ENCODE measurements at places on chromosomes 16 and 17.
A peak's percentile ranks its signal among the peaks of the same experiment; 100 is the strongest.

- no peak for DNase-seq
Observed at GRCh38 chr16:63714876-63715275, 1407.0 kb downstream of the CDH11 start.

DNA sequence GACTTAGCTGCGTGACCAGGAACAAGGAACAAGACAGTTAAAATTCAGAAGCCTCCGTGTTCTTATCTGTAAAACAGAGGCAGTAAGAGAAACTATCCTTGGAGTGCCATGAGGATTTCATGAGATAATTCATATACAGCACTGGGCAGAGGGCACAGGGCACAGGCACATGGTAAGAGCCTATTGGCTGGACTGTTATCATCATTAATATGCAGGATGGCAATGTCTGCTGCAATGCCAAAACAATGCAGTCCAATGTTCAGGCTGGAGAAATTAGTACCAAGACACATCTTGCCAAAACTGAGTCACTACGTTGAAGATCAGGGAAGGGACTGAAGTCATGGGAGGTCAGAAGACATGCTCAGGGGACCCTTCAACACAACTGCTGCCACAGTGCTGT is 13.6 kb downstream of the CDRT4 start:
- DNase-seq: no peak

- no peak for DNase-seq
Observed at GRCh38 chr17:37840576-37840975, 83.6 kb upstream of the TBC1D3K start.

- DNase-seq: no peak
Observed at GRCh38 chr16:2450535-2450934, 9.4 kb upstream of the TEDC2 start.

- no peak for DNase-seq
Observed at GRCh38 chr16:68117884-68118283, 32.7 kb downstream of the NFATC3 start.

GRCh38 chr17:80385046-80385445 is 29.9 kb upstream of the ENDOV start:
- no peak for DNase-seq

GRCh38 chr16:69930117-69930776 is 20.9 kb upstream of the CLEC18A start:
- peak; percentile 49 for DNase-seq

DNA sequence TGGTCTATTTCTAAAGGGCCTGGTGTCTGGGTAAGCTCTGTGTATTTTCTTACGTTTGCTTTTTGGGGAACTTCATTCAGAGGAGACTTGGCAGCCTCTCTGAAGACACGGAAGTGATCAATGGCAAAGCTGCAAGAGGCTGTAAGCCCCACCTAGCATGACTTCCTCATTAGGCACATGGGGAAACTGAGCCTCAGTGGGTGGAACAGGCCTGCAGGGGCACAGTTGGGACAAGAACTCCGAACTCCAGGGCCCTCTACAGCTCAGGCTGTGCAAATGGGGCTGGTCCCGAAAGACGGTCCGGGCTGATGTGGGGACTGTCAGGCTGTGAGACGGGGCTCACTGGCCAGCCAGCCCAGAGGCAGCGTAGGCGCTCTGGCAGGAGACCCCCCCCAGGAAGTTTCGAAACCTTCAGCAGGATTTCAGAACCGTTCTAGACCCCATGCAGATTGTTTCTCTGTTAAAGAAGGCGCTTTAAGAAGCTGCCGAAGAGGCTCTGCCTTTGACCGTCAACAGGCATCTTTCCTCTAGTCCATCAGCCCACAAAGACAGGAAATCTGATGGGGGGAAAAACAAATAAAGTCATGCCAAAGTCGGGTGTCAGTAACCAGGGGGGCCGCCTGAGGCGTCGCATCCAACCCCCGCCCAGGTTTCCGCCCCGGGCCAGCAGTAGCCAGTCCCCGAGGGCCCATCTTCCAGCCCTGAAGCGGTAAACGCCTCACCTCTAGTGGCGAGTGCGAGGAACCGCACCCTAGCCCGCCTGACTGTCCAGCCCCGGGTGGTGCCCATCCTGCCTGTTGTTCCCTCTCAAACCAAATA is 79.8 kb upstream of the TBC1D3K start:
- peak; percentile 59 for DNase-seq

DNA sequence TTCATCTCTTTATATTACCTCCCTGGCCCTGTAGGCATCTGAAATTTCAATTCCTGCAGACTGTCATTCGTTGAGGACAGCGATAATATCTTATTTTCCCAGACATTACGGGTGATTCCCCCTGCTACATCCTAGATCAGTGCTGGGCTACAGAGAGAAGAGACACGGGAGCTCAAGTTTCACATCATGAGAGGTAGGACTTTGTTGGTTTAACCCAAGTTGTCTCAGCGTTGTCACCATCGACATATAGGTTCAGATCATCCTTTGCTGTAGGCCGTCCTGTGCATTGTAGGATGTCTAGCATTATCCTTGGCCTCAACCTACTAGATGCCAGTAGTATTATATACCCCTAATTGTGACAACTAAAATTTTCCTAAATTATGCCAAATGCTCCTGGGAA is 19.3 kb downstream of the MT1X start:
- no peak for DNase-seq

DNA sequence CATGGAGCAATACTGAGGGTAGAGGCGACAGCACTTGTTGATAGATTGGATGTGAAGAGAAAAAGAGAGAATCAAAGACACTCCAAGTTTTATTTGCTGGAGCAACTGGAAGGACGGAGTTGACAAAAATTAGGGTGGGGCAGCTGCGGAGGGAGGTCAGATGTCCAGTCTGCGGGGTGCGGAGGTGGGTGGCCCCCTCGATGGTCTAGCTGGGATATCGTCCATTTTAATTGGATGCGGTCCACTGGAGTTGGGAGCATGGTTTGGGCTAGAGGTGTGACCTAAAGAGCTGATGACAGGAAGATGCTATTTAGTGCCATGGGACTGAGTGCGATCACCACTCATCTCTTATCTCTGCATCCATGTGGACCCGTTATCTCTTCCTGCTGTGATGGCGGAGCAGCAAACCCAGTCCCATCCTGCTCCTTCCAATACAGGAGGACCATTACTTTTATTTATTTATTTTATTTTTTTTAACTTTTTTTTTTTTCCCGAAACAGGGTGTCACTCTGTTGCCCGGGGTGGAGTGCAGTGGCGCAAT is 48.3 kb upstream of the CBX4 start:
- no peak for DNase-seq

- no peak for DNase-seq
Observed at GRCh38 chr16:73051226-73051625, 3.3 kb upstream of the ZFHX3 start.

GRCh38 chr17:13046361-13046760 is 28.5 kb upstream of the ELAC2 start:
- DNase-seq: no peak

- no peak for DNase-seq
Observed at GRCh38 chr16:28309811-28310311, 17.5 kb downstream of the SBK1 start.

DNA sequence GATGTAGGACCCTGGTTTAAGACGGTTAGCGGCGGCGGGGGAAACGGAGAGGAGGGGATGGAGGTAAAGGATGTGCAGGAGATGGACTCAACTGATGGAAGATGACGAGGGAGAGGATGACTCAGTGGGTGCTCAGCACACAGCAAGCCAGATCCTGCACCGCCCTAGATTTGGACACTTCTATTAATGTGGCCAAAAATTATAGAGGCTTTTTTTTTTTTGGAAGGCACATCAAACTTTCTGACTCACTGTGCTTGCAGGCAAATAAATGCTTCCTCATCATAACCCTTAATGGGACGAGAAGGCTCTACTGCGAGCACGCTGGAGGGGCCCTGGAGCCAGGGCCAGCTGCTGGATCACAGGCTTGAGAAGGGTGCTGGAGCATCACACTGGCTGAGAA is 36.0 kb downstream of the RTN4RL1 start:
- DNase-seq: peak; percentile 68

DNA sequence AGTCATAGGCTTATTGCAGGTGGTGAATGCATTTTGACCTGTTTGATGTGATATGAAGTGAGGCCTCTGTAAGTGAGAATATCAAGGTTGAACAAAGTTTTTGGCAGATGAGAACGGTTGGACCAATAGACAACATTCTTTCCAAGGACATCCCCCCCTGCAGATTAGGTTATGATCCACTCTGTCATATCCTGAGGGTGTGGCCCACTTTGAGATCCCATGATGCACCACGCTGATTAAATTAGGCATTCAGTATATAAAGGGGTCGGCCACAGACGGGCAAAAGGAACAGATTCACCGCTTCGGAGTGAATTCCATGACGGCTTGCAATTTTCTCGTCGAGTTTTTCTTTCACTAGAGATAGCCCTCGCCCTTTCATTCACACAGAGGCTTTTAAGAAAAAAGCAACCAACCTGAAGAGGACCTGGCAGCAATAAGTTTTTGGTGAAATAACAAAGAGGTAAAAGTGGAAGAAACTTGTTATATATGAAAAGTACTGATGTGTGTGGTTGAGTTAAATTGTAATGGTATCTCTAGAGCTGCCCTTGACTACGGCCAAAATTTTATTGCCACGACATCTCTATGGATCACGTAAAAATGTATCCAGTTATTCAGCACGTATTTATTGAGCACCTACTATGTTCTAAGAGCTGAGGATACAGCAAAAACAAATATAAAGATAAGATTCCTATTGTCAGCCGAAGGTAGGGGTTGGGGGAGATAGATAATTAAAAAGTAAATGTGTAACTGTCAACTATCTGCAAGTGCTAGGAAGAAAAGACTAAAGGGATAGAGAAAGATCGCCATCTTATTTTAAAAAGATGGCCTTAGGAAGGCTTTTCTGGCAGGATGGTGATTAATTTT is 1.7 kb upstream of the RBBP6 start:
- DNase-seq: no peak

DNA sequence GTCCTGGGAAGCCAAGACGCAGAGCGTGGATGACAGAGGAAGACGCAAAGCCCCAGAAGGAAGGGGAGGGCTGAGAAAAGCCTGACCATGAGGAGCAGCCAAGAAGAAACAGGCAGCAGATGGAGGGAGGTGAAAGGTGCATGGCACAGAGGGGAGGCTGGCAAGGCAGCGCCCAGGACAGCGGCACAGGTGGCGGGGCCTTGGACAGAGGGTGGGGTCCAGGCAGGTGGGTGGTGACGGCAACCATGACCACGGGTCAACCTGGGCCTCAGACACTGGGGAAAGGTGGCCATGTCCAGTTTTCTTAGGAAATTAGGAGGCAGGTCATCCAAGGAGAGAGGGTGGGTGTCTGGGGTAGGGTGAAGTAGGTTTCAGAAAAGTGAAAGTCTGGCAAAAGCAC is 17.0 kb downstream of the ARHGAP17 start:
- DNase-seq: no peak

GRCh38 chr16:48535831-48536613 is 74.0 kb downstream of the N4BP1 start:
- DNase-seq: peak; percentile 34

GRCh38 chr16:81567987-81568748 is 123.6 kb downstream of the CMIP start:
- DNase-seq: peak; percentile 58

DNA sequence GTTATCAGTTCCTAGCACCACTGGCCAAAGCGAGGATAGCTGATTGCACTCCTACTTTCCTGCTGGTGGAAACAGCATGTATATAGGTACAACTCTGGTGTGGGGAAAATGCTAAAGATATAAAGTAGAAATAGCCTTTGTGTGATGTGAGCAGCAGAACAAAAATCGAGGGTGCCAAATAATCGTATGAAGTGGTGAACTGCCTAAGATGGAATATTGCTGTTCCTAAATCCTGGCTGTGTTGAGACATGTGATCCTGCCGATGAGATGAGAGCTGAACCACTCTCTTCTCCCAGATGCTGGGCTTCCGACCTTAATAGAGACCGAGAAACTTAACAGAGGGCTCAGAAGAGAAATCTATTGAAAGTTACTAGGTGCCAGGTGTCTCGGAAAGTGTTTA is 117.8 kb downstream of the WWOX start:
- DNase-seq: no peak

DNA sequence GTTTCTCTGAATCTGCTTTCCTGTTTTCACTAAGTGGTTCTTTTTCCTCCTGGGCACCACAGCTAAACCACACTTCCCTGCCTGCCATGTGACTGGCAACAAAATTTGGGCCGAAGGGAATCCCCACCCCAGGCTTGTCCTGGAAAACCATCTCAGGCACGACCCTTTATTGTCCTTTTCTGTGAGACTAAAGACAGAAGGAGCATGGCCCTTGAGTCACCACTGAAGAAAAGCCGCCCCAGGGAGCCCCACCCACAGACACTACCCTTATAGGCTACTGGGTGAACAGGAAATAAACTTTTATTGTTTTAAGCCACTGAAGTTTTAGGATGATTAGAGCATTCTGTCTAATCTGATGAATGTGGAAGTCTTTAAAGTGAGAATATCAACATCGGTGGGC is 88.6 kb upstream of the BRD7 start:
- DNase-seq: no peak

- DNase-seq: no peak
Observed at GRCh38 chr16:69893106-69893505, 58.0 kb upstream of the CLEC18A start.

GRCh38 chr17:72726936-72727335 is 365.6 kb downstream of the SLC39A11 start:
- DNase-seq: peak; percentile 37

GRCh38 chr16:57041182-57042156 is 50.9 kb upstream of the CPNE2 start:
- no peak for DNase-seq

- DNase-seq: no peak
Observed at GRCh38 chr17:55495239-55495638, 16.0 kb downstream of the SMIM36 start.
